ENCODE measurements at places on chromosomes 4 and X. TPM values are rescaled to one million over a fixed set of nuclear protein-coding genes. Genes with fewer than 3 reads are reported as not detected.
A peak's percentile ranks its signal among the peaks of the same experiment; 100 is the strongest.

GRCh38 chrX:64850371-64851082 lies 125.7 kb downstream of the ZC4H2 start:
- DNase-seq = no peak

DNA sequence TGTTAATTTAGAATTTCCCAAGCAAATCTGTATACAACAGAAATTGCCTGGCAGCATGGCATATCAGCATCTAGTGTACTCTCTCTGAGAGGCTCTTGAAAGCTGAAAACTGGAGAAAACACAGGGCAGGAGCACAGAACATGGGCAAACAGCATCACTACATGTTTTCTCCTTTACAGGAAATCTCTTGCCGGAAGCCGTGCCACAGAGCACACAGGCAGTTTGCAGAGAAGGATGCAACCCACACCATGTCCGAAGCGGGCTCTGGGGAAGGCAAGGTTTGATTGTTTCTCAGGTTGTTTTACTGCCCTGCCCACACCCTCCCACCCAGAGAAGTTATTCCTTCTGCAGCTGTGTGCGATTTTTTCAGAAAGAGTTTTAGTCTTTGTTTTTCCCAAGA lies 41.1 kb upstream of the FAM9C start:
- DNase-seq = no peak

DNA sequence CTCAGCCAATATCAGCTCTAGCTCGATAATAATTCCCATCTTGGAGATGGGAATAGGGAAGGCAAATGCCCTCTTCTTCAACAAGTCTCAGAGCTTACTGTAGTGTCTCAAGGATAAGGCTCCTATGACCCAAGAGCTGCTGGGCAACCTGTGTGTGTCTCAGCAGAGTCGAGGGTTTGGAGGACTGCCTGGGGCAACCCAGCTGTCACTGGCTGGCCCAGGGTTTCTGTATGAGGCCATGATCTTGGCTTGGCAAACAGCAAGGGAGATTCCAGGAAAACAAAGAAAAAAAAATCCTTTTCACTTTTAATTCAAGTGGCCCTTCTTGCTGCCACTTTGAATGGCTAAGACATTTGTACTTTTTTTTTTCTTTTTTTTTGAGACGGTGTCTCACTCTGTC lies 34.4 kb downstream of the TMSB4X start:
- peak; percentile 67 for DNase-seq

DNA sequence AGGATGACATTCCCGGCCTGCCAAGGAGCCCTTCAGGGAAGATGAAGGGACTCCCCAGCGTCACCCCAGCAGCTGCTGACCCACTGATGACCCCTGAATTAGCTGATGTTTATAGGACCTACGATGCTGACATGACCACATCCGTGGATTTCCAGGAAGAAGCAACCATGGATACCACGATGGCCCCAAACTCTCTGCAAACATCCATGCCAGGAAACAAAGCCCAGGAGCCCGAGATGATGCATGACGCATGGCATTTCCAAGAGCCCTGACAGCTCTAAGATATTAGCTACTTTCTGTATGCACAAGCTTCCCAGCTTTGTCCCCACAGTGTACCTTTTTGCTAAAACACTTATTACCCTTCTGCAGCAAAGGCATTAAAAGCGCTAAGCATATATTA lies 14.4 kb downstream of the AMBN start:
- no peak for DNase-seq

Gene FBXW7
- total RNA-seq = 39.2 TPM

GRCh38 chrX:107451731-107452130 lies 2.3 kb downstream of the FRMPD3 start:
- DNase-seq = no peak

DNA sequence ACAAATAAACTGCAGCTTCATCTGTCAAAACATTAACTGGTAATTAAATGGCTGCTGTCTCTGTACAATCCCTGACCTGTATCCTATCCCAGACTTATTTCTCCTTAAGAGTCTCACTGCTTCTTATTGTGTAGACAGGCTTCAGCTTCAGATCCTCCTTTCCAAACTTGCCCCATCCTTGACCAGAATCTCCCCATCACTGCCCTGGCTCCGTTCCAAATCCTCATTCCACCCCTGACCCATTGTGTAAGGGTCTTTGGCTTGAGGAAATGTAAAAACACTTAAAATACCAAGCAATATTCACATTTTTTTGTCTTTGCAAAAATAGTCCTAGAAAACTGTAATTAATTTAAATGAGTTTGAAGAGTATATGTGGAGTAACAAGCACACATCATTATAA lies 152.6 kb upstream of the VEGFC start:
- peak; percentile 24 for DNase-seq

Gene SORCS2
- total RNA-seq = 4.4 TPM

GRCh38 chr4:16293210-16293838 lies 67.1 kb upstream of the TAPT1 start:
- DNase-seq = no peak

Gene PGAM4
- not detected for total RNA-seq

GRCh38 chr4:173860094-173860493 lies 330.1 kb upstream of the HAND2 start:
- DNase-seq = peak; percentile 6

DNA sequence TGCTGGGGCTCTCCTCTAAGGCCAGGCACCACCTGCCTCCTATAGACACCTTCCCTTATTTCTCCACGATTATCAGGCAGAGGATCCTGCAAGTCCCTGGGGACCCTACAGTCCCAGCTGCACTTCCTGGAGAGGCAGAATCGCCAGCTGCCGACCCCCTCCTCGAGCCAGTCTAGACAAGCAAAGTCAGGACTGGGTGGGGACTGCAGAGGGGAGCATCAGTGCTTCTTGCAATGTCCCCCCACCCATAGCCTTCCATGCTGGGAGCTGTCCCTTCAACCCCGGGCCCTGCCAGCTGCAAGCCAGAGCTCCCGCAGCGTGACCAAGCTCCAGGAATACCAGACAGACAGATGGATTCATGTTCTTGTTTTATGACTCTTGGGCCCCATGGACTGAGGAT lies 1.4 kb upstream of the CRMP1 start:
- peak; percentile 32 for DNase-seq

- DNase-seq = peak; percentile 38
Measured at GRCh38 chr4:76120199-76120598, 28.0 kb downstream of the NUP54 start.

- peak; percentile 31 for DNase-seq
Measured at GRCh38 chr4:108852691-108853090, 89.8 kb upstream of the ETNPPL start.

GRCh38 chrX:38192007-38192810 lies 28.5 kb downstream of the SRPX start:
- peak; percentile 23 for DNase-seq

Gene GAGE12F
- not detected for total RNA-seq

GRCh38 chr4:56806666-56807065 lies 14.8 kb downstream of the SPINK2 start:
- no peak for DNase-seq

- peak; percentile 76 for DNase-seq
Measured at GRCh38 chrX:132748268-132748667, 210.2 kb downstream of the HS6ST2 start.

DNA sequence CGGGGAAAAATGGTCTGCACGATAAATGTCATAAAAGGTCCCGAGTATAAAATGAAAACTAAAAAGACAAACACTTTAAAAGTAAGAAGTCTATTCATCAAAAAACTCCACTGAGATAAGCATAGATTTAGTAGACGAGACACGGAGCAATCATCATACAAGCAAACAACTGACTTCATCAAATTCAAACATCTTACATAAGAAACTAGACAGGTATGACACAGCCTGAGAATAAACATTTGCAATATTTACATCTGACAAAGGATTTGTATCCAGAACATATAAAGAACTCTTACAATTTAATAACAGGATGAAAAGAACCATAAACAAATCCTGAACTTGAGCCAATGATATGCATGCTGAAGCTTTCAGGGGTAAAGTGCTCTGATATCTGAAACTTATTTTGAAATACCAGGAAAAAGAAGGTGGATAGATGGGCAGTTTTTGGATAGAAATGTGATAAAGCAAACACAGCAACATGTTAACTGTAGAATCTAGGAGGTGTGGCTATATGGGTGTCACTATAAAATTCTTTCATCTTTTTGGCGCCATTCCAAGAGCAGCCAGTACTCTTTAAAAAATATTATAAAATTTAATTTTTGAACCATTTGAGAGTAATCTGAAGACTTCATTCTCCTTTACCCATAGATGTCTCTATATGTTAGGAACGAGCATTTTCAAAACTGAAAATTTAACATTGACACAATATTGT lies 12.0 kb downstream of the MPP1 start:
- no peak for DNase-seq

DNA sequence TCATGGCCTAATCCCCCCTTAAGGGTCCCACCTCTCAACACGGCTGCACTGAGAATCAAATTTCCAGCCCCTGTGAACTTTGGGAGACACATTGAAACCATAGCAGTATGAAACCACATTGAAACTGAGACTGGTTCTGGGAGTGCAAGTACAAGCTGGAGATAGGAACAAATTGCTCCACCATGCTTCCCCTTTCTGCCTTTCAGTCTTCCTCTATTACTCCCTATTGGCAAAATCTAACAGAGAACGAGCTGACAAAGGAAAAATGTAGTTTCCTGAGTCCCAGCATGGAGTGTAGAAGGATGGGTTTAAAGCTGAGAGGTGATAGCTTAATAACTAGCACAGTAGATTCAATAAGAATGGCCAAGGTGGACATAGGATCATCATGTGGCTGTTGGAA lies 161.7 kb upstream of the RPL34 start:
- DNase-seq = no peak

Gene FDCSP
- total RNA-seq = not detected

DNA sequence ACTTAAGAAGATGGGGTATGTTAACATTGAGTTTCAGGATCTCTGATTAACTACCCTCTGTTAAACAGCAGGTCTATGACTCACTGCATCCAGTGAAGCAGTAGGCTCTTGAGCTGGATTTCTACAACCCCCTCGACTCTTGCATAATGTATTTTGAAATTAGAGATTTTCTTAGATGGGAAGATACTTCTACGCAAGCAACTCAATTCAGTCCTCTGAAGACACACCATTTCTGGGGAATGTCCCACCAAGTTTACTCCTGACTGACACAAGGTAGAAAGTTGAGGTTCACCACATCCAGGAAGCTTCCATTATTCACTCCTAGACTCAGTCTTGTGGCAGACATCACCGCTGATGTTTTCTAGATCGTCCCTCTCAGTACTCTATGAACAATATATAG lies 12.9 kb downstream of the PALLD start:
- DNase-seq = no peak

DNA sequence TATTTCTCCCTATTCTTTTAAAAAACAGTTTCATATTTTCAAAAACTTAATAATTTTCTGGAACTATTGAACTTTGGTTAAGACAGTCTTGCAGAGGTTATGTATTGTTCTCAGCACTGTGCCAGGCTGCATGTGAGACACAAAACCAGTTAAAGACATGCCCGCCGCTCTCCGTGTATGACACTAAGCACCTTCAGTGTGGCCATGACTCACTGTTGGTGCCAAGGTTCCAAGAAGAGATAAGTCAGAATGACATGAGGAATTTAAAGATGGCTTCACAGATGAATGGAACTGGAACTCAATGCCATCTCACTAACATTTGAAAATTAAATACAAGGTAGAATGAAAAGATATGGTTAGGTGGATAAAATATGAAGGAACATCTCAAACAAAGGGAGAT lies 525.5 kb upstream of the ZFP42 start:
- no peak for DNase-seq

DNA sequence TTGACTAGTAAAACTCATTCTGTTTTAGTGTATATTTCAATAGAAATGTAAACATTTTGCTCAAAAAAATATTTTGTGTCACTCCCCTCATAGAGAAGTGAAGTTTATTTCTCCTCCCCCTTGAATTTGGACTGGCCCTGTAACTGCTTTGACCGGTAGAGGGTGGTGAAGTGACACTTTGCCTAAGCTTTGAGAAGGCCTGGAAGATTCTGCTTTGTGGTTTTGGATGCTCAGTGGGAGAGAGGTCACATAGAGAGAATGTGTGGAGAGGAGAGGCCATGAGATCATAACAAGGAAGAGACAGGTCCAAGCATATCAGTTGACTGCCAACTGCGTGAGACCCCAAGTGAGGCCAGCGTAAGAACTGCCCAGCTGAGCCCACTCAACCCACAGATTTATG lies 19.1 kb upstream of the ARX start:
- DNase-seq = peak; percentile 63

Gene PPEF2
- total RNA-seq = not detected

DNA sequence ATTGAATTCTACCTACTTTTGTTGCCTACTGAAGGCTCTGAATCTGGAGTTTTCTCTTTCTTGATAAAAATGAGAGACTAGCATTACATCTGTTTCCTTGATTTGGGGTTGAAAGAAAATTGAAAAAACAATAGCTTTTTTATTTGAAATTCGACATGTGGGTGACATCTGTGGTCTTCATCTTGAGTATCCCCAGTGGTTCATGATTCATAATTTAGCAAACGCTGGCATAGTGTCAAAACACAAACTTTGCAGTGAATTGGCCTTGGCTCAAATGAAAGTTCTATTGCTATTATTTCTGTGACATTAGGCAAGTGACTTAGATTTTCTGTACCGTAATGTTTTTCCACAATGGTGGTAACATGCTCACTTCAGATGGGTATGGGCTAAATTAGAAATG lies 747.6 kb downstream of the PCDH7 start:
- DNase-seq = peak; percentile 0

- DNase-seq = peak; percentile 85
Measured at GRCh38 chr4:1200425-1201035, 28.1 kb upstream of the SPON2 start.

Gene TEC
- total RNA-seq = 3.0 TPM

- peak; percentile 67 for DNase-seq
Measured at GRCh38 chr4:185115827-185116232, 27.2 kb upstream of the SLC25A4 start.

Gene SPARCL1
- 0.80 TPM for total RNA-seq

DNA sequence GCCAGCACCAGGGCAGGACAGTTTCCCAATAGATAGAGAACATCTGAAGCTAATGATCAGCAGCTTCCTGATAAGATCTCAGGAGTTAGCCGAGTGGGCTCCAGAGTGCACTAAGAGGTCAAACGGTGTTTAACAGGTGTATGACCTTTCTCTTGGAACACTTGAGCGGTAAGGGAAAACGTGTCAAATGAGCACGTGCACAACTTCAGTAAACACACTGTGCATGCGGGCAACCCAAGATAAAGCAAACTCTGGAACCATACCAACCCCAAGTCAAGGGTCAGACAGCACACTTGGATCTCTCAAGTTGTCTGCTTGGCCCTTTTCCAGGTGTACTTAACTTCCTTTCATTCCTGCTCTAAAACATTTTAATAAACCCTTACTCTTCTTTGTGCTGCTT lies 1941.5 kb upstream of the PCDH10 start:
- DNase-seq = no peak
